ENCODE measurements at places on chromosomes 16 and 17.
A peak's percentile ranks its signal among the peaks of the same experiment; 100 is the strongest.

DNA sequence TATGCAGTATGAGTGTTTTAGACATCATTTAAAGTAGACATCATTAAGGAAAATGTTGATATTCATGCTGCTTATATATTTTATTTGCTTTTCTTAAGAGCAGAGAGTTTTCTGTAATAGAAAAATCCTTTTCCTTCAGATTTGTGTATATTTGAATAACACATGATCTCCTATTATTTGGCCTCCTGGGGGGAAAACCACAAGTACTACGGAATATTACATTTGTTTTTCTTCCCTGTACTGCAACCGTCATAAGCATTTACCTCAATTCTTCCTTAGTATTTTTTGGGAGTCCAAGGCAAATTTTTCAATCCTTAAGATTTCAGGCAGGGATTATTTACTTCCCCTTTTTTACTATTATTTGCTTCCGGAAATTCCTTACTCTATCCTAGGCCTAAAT is 6.0 kb downstream of the RSPRY1 start:
- no peak for ATAC-seq

DNA sequence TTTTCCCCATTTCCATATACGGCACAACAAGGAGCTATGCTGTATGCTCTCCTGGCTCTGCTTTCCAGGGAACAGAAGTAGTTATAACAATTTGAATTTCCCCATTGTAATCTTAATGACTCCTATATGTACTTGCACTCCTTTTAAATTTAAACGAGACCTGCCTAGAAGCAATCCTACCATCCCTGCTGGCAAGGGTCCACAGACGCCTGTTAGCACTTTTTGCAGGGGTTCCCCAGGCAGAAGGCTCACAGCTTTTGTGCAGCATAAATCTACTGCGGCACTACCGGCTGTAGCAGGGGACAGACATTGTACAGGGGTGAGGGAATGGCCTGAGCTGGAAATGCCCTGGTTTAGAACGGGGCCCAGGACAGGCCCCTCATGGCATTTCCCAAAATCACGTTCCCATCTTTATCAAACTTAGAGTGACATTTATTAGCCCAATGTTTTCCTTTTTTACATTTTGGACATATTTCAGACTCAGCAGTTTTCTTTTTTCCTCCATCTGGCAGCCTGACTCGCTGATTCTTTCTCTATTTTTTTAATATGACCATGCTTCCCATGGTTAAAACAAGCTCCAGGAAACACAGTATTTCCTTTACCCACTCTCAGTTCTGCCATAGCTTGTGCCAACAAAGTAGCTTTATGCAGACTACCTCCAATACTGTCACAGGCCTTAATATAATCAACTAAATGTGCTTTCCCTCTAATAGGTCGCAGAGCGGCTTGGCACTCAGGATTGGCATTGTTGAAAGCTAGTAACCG is 35.4 kb upstream of the USP22 start:
- no peak for ATAC-seq

GRCh38 chr17:18136357-18136756 is 27.8 kb downstream of the MYO15A start:
- ATAC-seq: no peak

DNA sequence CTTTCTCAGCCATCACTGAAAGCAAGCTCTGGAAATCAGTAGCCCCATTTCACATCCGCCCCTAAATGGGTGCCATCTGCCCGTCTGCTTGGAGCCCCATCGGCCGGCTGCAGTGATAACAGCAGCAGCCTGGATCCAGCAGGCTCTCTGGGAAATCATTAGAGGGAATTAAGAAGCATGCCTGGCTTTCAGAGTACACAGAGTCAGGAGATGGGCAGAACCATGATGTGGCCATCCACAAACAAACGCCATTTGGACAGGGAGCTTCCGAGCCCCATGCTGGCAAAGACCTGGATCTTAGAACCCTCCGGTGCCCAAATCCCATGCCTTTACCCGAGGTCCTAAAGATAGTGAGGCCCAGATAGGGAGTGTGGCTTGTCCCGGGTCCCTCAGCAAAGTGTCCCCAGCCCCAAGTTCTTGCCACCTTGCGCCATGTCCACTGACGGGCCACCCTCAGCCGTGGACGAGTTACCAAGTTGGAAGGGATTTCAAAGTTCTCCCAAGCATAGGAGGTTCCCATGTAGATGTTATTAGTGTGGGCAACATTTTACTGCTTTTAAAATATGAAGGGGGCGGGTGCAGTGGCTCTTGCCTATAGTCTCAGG is 1.0 kb upstream of the LITAF start:
- ATAC-seq: no peak

DNA sequence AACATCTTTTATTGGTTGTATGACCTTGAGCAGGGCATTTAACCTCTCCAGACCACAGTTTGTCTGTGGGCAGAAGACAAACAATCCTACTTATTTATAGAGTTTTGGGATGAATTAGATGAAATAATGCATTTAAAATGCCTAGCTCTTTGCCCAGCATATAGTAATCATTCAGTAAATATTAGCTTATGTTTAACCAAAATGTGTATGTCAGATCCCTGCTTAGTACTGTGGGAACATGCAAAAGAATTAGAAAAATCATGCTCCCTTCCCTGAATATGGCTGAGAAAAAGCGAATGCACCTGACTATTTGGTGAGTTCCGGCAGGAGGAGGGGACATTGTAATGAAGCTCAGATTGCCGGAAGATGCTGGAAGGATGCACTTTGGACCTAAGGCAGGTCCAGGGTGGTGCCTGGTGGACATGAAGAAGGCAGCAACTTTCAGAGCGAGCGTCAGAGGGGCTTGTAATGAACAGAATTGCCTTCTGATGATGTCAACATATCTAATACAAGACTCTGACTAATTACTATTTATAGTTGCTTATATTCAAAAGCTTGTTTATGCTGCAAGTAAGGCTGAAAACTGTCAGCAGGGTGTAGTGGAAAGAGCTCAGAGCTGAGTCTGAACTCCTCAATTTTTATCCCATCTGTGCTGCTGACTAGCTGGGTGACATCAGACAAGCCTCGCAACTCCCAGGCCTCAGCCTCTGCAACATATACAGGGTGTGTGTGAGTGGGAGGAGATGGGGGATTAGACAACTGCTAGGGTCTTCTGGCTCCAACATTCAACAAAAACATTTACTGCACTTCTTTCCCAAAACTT is 221.2 kb downstream of the PRKCA start:
- ATAC-seq: peak; percentile 51

- ATAC-seq: no peak
These were observed 6.3 kb downstream of the LMF1 start for GRCh38 chr16:964356-965035.

DNA sequence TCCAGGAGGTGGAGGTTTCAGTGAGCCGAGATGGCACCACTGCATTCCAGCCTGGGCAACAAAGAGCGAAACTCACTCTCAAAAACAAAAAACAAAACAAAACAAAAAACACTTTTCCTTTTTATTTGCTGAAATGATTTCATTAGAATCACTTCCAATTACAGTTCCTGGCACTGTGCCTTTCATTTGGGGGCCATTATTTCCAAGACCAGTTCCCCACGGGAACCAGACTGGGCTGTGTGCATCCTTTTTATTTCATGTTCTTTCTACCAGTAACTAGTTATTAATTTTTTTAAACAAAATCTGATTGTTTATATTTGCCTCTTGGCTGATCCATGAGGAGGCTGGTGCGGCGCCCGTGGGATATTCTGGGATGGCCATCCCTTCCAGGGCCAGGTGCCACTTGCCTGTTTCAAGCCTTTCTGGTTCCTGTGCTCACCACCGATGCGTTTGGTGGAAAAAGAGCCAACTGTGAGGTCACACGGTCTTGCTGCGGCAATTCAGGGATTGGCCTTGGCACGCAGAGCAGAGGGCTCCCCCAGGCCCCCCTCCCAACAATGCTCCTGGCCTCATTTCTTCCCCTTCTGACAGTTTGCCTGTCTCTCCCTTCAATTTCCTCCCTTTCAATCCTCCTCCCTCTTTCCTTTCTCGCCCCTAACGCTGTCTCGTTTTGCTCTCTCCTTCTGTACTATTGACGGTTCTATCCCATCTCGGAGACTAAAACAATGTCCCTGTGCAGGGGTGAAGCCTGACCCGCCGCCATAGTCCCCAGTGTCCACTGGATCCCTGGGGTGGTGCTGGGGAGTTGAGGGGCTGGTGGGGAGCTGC is 13.4 kb downstream of the UBALD1 start:
- ATAC-seq: peak; percentile 67

DNA sequence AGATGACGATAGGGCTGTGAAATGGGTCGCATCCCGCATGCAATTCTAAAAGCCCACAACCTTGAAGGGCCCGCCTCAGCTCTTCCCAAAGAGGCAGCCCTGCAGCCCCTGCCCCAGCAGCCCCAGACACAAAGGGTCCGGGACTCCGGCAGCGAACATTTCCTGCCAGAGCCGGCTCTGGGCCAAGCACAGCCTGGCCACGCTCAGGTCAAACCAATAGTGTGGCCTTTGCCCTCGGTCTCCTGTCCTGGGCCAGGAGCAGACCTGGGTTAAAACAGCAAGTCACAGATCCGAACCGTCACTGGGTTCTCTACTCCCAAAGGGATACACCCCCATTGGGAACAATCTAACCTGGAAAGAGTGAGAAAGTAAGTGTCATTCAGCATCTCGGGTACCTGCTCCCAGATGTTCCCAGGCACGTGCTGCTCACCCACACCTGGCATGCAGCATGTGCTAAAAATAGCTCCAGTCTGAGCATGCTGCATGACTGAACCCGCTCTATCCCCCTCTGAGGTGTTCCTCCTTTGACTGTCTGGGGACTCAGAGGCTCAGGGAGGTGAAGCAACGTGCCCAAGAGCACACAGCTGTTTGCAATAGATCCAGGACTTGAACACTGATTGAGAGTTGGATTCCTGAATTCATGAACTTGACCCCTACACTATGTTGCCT is 22.2 kb upstream of the ATP2A3 start:
- ATAC-seq: no peak

GRCh38 chr17:40556884-40557414 is 8.3 kb downstream of the CCR7 start:
- no peak for ATAC-seq

Data from gastroesophageal sphincter (tissue), 4 donors.